Fibroblast of skin of scalp (primary cell): ENCODE measurements at places on chromosomes 16 and 17.
A peak's percentile ranks its signal among the peaks of the same experiment; 100 is the strongest.

- no peak for DNase-seq
Observed at GRCh38 chr17:11917415-11917814, 79.9 kb downstream of the ZNF18 start.

DNA sequence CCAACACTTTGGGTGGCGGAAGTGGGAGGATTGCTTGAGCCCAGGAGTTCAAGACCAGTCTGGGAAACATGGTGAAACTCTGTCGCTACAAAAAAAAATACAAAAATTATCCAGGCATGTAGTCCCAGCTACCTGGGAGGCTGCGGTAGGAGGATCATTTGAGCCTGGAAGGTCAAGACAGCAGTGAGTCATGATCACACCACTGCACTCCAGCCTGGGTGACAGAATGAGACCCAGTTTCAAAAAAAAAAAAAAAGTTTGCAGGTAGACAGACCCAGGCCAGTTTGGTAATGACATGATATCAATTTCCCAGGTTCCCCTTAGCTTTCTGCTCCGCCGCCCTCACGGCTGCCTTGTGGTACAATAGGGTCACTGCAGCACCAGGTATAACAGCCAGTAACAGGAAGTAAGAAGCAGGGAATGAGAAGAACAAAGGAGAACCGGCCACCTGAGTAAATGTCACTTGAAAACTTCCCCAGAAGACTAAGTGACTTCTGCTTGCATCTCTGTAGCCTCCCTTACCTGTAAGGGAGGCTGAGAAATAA lies 201.2 kb upstream of the HSBP1 start:
- no peak for DNase-seq

DNA sequence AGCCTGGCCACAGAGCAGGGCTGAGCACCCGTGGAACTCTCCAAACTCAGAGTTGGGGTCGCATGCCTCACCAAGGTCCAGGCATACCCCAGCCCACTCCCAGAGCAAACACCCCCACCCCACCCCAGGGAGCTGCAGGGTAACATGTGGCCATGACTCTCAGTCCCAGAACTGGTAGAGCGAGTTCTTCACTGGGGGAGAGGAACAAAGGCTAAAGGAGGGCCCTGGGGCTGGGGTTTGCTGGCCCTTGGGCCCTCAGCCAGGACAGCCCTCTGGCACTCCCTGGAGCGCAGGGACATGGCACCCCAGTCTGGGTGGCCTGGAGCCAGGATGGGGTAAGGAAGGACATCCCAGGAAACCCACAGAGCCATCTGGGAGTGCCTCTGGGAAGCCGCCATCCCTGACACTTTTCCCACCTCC lies 4.2 kb downstream of the HID1 start:
- no peak for DNase-seq

- DNase-seq, result no peak
Observed at GRCh38 chr16:8855972-8856371, 12.8 kb downstream of the CARHSP1 start.

- DNase-seq, result peak; percentile 38
Observed at GRCh38 chr17:78745407-78746088, 36.5 kb downstream of the CYTH1 start.

- no peak for DNase-seq
Observed at GRCh38 chr17:69773081-69773480, 301.9 kb upstream of the KCNJ16 start.

- DNase-seq, result peak; percentile 13
Observed at GRCh38 chr17:44307387-44308186, 814 bp upstream of the RUNDC3A start.

GRCh38 chr17:14098246-14098645 lies 28.9 kb downstream of the COX10 start:
- DNase-seq, result no peak
